ENCODE measurements at places on chromosomes 5 and 9.

GRCh38 chr5:40306869-40307487 lies 372.7 kb upstream of the PTGER4 start:
- no peak for DNase-seq

GRCh38 chr5:171309276-171310211 lies 496 bp downstream of the TLX3 start:
- no peak for DNase-seq

DNA sequence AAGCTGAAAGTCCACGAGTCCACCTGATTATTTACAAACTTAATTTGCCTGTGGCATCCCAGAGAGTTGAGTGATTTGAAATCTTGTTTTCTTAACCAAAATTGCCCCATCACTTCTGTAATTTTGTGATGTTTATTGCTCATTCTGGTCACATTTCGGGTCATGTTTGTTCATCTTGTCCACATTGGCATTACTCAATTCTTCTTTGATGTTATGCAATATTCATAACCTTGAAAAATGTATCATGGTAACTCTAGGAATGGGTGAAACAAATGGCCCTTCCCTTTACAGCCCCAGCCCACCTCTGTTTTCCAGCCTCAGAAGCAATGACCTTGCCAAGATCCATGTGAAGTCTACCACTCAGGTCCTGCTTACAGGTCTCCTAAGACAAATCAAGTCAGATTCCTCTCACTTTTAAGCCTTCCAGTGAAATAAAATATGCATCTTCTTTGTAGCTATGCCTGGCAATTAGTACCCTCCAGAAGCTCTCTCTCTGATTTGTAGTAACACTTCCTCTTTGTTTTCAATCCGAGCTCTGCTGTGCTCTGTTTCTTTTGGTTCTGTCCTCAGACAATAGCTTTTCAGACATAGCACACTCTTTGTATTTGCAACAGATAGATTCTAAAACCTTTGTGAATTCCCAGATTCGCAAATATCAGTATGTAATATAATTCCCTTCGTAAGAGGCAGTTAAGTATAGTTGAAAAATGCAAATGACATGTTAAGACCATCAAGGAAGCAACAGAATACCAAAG lies 330.3 kb upstream of the IRX1 start:
- no peak for DNase-seq

DNA sequence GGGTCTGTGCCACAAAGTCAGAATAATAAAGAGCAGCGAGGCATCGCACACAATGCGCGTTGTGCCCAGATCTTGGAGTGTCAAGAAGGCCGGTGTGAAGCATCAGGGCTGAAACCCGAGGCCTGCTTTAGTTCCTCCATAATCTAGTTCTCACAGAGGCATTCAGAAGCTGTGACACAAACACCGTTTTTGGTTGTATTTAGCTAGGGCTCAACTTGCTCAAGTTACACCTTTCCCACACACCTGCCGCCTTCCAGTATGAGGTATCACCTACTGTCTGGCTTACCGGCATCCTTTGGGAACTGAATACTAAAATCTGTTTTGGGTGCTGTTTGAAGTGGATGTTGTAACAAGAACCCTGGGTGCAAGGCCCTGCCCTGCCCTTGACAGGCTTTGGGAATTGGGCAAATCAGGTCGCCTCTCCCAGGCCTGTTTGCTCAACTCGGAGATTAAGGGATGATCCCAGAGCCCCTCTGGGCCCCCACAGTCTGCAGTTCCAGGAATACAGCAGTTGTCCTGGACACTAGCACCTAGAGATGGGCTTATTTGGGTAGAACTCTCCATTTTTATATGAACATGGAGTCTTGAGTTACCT lies 27.0 kb downstream of the SLC25A25 start:
- DNase-seq: no peak

DNA sequence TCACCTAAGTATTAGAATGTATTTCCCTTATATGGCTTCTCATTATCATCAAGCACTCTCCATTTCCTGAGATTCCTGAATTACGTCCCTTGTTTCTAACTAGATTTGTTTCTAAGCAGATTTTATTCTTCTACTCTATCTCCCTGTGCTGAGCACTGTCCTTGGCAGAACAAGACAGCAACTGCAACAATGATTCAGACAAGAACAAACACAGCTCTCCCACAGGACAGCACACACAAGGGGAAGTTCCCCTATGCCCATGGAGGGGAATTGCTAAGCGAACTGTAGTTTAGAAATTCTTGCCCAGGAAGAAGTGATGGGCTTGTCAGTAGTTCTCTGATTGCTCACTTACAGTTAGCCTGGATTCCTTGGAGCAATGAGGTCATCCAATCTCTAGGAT lies 759.9 kb downstream of the DTWD2 start:
- DNase-seq: no peak

GRCh38 chr9:94639061-94639998 lies at the start of gene FBP1:
FBP1 (minus strand) TSS chr9:94639518; CDS start chr9:94639310, 208 bp downstream.
- peak; percentile 32 for DNase-seq

GRCh38 chr5:54988218-54988617 lies 2.8 kb upstream of the ESM1 start:
- no peak for DNase-seq

GRCh38 chr5:56516441-56516840 lies 283.3 kb upstream of the ANKRD55 start:
- no peak for DNase-seq

DNA sequence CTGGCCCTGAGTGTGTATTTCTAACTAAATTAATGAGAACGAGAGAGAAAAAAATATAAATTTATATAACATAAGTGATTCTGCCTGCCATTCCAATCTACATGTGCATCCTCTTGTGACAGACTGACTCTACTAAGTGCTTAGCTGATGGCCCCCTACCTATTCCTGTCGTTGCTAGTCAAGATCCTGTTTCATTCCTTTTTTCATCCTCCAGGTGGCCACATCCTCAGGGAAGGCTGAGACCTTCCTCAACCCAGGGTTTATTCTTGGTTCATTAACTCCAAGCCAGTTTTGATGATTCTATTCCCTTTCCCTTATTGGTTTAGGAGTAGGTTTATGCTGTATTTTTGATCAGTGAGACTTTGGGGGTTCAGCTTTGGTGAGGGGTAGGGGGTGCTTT lies 201.3 kb downstream of the C9orf152 start:
- no peak for DNase-seq

GRCh38 chr5:76475385-76475784 lies 72.3 kb downstream of the IQGAP2 start:
- no peak for DNase-seq

DNA sequence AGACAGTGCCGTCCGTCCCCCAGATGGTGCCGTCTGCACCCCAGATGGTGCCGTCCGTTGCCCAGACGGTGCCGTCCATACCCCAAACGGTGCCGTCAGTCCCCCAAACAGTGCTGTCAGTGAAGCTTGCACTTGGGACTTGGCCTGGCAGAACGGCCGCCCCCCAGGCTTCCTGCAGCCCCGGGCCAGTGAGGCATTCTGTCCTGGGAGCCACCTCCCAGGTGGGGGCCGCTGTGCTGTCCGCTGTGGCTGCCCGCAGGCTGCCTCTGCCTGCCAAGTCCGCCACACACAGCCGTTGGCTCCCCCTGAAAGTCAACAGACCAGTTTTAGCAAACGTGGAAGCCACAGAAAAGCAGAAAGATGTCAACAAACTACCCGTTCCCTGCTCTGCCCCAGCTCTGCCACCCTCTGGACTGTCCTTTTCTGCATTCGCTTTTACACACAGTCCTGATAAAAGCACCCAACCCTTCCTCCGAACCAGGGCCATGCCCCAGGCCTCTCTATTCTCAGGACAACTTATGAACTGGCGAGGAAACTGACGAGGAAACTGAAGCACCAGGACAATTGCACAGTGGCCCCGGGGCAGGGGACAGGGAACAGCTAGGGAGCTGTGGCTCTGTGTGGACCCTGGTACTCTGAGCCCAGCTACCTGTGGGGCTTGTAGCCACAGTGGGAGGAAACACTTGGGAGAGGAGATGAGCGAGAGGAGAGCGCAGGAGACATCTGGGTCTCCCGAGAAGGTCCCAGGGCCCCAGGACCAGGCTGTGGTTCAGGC lies 39.6 kb upstream of the RXRA start:
- no peak for DNase-seq

DNA sequence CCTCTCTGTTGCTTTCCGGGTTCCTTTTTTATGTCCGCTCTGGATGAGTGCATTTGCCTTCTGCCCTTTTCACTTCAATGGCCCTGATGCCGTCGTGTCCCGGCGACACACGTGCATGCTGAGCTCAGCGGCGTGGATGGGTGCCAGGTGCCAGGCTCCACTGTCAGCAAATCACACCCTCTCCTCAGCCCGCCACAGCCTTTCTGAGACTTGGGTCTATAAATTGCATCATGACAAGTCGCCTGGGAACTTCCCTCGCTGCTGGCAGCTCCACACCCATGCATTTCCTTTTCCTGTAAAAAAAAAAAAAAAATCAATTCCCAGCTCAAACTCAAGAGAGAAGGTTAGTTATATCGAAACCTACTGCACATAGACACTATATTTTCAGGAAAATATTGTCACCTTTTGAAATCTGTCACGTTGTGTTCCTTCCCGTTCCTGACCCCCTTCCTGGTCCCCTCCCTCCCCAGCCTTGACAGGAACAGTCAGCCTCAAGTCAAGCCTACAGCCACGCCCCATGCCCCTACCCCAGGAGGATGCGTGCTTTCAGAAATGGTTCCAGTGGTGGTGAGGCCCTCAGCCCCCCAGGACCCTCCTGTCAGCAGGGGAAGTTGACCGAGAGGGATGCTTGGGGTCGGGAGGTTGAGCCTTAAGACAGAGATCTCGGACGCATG lies 110.3 kb upstream of the PTCH1 start:
- no peak for DNase-seq

- no peak for DNase-seq
These were observed 1176.1 kb downstream of the CDH9 start for GRCh38 chr5:25862276-25862675.

Measured in endothelial cell (in vitro differentiated cells).